ENCODE measurements at places on chromosomes 16 and 17.

DNA sequence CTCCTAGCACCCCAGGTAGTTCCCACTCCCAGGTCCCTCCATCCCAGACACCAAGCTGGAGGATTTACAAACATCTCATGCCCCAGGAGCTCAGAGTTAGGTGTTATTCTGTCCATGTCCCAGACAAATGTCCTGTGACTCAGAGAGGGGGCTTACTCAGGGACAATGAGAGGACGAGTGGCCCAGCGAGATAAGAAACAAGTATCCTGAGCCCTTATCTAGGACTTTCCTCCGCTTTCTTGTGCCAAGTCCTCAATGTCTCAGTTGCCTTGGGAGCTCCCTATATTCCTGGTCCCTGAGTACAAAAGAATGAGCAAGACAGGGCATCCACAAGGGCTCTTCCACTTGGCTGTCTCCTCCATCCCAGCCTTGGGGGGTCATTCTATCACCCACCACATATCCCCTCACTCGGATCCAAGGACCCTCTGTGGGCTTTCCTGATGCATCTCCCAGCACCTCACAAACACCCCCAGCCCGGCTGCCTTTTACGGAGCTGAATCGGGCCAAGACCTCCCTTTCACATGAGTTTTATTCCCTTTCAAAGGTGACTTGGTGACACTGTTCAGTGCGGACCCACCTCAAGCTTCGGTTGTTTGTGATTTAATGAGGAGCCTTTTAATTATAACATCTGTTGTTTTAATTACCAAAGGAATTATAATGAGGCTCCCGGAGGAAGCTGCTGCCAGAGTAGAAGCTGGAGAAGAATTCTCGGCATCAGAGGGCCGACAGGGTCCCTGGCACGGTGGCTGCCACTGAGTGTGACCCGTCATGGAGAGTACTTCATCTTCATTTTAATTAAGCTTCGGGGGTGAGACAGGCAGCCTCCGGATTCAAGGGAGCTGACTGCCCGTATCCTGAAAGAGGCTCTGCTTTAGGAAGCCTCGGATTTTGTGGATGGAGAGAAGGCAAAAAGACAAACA lies 121.5 kb downstream of the WSCD1 start:
- no peak for DNase-seq

GRCh38 chr17:45869676-45870341 lies 24.5 kb upstream of the MAPT start:
- no peak for DNase-seq

- no peak for DNase-seq
These were observed 560 bp upstream of the RUSF1 start for GRCh38 chr16:31508706-31509195.

GRCh38 chr17:78144147-78144719 lies 2.0 kb upstream of the C17orf99 start:
- peak; percentile 87 for DNase-seq

DNA sequence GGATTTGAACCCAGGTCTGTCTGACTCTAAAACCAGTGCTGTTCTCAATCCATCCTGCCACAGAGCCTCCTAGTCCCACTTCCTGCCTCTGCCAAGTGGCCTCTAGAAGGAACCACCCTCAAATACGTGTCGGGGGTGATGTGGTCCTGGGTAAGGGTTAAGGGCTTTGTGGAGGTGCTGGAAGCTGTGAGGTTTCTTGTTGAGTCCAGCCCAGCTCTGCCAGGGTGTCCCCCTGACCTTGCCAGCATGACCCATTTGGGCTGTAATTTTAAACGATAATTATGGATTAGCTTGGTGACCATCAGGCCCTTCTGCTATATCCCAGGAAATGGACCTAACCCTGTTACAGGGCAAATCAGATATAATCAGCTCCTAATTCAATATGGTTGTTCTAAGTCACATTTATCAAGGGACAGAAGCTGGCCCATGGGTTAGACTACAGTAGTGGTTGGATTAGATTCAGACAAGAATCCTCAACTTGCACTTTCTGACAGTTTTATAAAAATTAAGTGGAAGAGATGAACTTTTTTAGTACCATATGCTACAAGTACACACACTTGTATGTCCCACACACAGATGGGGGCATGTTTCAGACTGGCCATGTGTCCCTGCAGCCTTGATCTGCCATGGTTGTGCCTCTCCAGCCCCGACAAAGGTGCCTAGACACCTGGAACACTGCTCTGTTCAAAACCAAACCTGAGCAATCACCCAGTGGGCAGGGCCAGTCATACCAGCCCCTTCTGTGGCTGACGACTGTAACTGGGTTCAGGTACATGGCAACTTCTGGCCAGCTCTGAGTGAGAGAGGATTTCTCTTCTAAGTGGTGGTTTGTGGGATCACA lies 48.0 kb downstream of the SMPD3 start:
- no peak for DNase-seq

DNA sequence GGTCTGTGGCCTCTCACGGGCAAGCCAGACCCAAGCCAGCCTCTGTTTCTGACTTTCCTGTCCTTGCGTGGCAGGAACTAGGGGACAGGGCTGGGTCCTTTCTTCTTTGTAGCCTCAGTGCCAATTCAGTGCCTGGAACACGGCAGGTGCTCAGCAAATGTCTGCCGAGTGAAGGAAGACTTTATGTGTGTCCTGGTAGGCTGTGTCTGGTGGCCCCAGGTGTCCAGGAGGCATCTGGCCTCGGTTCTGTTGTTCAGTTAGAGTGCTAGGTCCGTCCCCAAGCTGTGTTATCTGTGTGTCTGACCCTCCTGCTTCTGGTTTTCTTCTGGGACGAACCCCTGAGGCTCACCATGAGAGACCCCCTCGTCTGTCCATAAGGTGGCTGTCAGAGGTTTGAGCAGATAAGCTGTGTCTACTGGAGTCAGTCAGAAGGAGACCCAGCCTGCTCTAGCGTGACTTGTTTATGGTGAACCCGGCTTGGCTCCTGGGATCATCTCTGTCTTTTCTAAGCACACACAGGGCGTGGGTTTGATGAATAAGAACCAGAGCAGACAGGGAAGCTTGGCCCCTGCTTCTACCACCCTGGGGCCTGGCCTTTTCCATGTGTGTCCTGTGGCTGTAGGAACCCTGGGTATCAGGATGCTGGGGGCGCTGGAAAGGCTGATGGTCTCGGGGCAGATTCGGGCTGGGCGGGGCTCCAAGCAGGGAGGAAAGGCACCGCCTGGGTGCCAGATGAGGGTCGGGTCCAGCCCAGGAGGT lies 39.3 kb downstream of the ENGASE start:
- DNase-seq = no peak

- no peak for DNase-seq
These were observed 17.5 kb downstream of the OTOP3 start for GRCh38 chr17:74953134-74953687.

DNA sequence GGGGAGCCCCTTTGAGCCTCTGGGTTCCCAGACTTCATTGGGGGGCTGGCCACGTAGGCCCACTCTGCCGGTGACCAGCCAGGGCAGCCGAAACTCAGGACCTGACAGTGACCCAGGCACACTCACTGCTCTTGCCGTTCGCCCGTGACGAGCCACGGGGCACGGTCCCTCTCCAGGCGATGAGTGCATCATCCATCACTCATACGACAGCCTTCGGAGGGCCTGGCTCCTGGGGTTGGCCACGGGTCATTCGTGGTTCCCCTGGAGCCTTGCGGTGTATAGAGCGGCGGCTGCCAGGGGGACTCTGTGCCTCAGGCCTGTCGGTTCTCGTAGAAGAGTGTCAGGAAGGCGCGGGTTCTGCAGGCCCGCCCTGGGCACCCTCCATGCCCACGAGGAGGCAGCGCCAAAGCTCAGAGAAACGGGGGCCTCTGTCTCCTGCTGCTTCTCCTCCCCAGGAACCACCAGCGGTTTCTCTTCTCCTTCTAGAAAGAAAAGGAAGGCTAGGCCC lies 11.2 kb upstream of the NUDT16L1 start:
- DNase-seq = no peak

DNA sequence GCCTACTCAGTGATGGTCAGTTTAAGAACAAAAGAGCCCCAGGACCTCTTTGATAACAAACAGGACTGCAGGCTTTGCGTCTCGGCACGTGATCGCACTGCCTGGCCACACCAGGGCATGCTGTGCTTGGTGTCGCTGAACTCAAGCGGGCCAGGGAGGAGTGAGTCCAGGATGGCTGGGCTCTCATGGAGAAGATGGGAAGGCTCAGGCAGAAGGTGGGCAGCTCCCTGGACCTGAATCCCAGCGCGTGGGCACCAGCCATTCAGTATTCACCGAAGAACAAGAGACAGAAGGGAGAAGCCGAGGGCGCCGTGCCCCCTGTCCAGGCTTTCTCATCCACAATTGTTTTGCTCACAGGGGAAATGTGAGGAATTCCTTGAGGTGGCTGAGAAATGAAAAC lies 11.9 kb downstream of the KATNB1 start:
- no peak for DNase-seq

DNA sequence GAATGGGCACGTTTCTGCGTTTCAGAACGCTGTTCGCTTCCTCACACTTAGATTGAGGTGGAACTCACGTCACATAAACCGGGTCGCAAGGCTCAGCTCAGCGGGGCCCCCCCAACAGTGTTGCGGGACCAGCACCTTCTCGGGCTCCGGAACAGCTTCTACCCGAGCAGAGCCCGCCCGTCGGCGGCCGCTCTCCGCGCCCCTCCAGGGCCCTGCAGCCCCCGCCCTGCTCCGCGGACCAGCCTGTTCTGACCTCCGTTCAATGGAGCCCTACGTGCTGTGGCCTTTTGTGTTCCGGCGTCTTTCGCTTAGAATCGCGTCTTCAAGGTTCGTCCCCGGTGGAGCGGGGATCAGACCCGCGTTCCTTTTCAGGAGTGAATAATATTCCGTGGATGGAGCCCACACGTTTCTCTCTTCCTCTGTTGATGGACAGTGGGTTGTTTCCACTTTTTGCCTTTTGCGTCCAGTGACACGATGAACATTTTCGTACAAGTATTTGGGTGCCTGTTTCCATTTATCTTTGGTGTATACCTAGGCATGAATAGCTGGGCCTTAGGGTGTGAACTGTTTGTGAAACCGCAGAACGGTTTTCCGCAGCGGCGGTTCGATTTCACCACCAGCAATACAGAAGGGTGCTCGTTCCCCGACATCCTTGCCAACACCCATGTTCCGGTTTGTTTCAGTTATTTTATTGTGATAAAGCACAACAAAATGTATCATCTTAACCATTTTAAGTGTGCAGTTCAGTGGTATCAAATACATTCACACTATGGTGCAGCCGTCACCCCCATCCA lies 2.3 kb upstream of the SLC22A31 start:
- no peak for DNase-seq

DNA sequence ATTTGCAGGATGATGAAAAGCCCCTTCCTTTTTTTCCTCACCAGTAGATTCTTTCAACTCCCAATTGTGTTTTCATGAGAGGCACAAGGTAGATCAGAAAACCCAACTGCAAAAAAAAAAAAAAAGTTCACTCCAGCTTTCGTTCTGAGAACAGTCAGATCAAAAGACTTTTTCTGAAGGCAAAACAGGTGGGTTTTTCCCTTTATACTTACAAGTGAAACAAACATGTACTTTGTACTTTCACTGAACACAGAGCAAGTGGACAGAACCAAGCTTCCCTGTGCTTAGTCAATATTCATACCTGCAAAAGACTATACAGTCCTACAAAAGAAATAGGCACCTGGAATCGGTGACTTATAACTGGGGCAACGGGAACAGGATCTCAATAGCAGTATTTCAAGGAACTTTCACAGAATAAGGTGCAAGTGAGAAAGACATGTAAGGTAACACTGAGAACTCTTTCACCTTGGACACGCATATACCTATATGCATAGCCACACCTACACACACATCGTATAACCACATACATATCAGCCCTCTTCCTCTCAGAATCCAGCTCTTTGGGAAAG lies 54.1 kb downstream of the TOX3 start:
- no peak for DNase-seq

- peak; percentile 100 for DNase-seq
These were observed 324 bp upstream of the FBXL19 start for GRCh38 chr16:30922960-30923535.

DNA sequence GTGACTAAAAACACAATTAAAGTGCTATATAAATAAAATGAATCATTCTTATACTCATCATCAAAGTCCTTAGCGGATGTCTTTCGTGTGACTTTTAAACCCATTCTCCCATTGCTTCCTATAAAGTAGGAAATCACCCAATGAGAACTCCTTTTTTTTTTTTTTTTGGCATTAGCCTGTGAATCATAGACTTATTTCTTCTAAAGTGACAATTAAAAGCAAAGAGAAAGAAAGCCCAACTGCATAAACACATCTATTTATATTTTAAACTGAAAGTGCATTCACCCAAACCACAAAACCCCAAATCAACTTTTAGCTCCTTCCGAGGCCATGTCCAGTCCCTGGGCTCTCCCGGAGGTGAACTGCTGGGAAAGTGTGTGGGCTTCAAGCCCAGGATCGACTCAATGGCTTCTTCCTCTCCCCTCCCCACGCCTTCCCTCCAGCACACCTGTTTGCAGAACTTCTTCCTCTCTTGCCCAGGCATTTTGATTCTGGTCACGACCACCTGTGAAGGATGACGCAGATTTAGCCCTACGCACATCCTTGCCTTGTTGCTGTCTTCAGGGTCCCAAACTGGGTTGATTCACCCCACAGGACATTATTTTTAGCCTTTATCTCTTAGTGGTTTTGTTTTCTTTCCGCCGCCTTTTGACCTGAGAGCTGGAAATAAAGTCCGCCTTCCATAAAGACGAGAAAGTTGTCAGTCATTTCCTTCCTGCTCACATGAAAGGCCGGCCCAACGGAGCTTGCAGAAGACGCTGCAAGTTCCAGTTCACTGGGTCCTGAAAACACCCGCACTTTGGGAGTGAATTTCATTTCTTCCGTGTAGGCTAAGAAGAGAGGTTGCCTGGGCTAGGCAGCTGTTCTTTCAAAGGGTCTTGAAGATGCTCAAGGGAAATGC lies 166.8 kb downstream of the MAP2K6 start:
- no peak for DNase-seq

GRCh38 chr17:77375917-77376651 lies 235.3 kb downstream of the SEC14L1 start:
- no peak for DNase-seq

DNA sequence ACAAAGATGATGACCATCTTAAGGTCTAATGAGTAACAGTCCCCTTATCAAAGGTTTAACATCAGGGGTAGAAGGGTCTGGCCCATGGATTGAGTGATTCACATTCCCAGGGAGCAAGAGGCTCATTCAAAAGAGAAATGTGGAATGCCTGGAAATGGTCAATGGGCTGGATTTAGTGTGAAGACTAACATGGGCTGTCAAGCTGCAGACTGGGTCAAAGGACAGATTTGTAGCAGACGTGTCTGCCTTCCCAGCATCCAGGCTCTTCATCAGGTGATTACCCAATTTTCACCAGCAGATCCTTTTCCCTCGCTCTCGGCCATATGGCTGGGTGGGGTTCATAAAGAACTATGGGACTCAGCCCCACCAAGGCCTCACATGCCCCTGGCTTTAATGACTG lies 26.8 kb downstream of the DCUN1D3 start:
- no peak for DNase-seq

DNA sequence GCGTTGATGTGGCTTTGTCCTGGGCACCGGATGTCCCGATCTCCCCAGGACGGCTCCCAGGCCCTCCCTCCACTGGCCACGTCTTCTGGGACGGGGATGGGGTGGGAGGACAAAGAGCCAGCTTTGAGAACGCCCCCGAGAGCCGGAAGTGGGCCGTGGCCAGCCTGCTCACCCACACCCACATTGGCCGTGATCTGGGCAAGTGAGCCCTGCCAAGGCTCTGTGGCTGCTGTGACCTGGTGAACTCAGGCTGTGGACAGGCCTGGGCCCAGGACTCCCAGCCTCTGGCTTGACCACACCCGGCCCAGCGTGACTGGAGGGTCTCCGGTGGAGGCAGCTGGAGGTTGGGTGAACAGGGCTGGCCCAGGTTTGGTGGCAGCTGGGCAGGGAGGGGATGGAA lies 3.3 kb downstream of the CDH15 start:
- DNase-seq = no peak

All from cardiac septum (tissue), 1 donor.